Lung (tissue), 17 donors: ENCODE measurements at places on chromosomes 6 and 20. TPM values are rescaled to one million over a fixed set of nuclear protein-coding genes. Genes with fewer than 3 reads are reported as not detected.

GRCh38 chr6:12585497-12585958 lies 131.0 kb upstream of the PHACTR1 start:
- no peak overlapping the region for H3K4me3 ChIP-seq
- no peaks in the 10 kb centered on the region for H3K36me3 ChIP-seq
- peak overlapping the region; percentile 71 for H3K27ac ChIP-seq
- no peaks in the 10 kb centered on the region for H3K4me1 ChIP-seq

GRCh38 chr6:162964488-162965140 lies 236.8 kb downstream of the PACRG start:
- no peaks in the 10 kb centered on the region for H3K27me3 ChIP-seq
- H3K27ac ChIP-seq = no peak overlapping the region
- H3K4me3 ChIP-seq = no peak overlapping the region
- no peaks in the 10 kb centered on the region for H3K36me3 ChIP-seq

The TP53TG5 gene
- 0.03 TPM for polyA plus RNA-seq

The ANKEF1 gene
- 3.4 TPM for polyA plus RNA-seq

- no peaks in the 10 kb centered on the region for H3K36me3 ChIP-seq
- DNase-seq = no peak
- H3K27ac ChIP-seq = no peak overlapping the region
- H3K4me1 ChIP-seq = peaks cover 9% of the 10 kb centered on the region
- no peaks in the 10 kb centered on the region for H3K27me3 ChIP-seq
- H3K4me3 ChIP-seq = no peak overlapping the region
Measured at GRCh38 chr6:44102527-44102926, 24.7 kb downstream of the MRPL14 start.

GRCh38 chr20:31722257-31723068 lies at the start of gene BCL2L1:
Gene BCL2L1 (minus strand): TSS chr20:31722868. CDS start chr20:31722218, 650 bp downstream.
- peaks cover 7% of the 10 kb centered on the region for H3K4me1 ChIP-seq
- H3K27me3 ChIP-seq = no peaks in the 10 kb centered on the region
- no peaks in the 10 kb centered on the region for H3K36me3 ChIP-seq
- peak within 1 kb of the TSS; percentile 99 for H3K27ac ChIP-seq
- peak; percentile 88 for DNase-seq
- peak within 1 kb of the TSS; percentile 83 for H3K4me3 ChIP-seq

DNA sequence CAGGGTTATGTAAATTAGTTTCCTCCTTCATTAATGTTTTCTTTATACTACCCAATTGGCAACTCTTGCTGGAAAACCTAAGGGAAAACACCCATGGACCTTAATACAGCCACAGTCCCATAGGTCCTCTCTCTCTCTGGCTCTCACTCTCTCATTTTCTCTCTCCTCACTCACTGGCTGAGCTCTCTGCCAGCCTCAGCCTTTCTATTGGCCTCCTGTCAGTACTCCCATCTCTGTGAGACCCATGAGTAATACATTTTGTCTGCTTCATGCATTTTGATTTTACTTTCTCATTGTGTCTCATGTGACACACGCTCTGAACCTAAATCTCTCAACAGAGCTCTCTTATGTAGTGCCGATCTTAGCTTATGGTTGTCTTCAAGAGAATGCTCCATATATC lies 907.5 kb downstream of the C6orf118 start:
- H3K36me3 ChIP-seq = no peaks in the 10 kb centered on the region
- no peaks in the 10 kb centered on the region for H3K4me1 ChIP-seq
- no peaks in the 10 kb centered on the region for H3K27me3 ChIP-seq
- no peak overlapping the region for H3K4me3 ChIP-seq

DNA sequence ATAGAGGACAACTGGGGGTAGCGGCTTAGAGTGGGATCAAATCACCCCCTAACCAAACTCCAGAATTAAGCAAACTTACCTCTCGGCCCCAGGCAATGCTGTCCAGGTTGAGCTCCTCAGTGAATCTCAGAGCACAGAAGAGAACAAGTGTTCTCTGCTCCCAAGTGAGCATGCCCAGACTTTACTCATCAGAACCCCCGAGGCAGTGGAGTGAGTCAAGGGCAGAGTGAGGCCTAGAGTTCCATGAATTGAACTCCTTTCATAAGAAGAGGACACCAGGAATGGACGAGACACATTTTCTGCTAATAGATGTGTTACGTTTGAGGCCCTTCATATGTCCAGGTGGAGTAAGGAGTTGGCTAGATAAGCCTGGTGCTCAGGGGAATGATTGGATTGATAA lies 134.0 kb upstream of the DTNBP1 start:
- H3K4me1 ChIP-seq = peaks cover 4% of the 10 kb centered on the region
- peak overlapping the region; percentile 48 for H3K27ac ChIP-seq
- H3K27me3 ChIP-seq = no peaks in the 10 kb centered on the region
- no peak overlapping the region for H3K4me3 ChIP-seq

GRCh38 chr20:50224531-50225255 lies 34.1 kb downstream of the CEBPB start:
- no peak overlapping the region for H3K4me3 ChIP-seq
- H3K27me3 ChIP-seq = no peaks in the 10 kb centered on the region
- H3K27ac ChIP-seq = peak overlapping the region; percentile 62
- H3K36me3 ChIP-seq = no peaks in the 10 kb centered on the region
- H3K4me1 ChIP-seq = no peaks in the 10 kb centered on the region
- DNase-seq = peak; percentile 37

The TMEM200A gene
- polyA plus RNA-seq = 0.79 TPM

The EIF6 gene
- 191 TPM for polyA plus RNA-seq

DNA sequence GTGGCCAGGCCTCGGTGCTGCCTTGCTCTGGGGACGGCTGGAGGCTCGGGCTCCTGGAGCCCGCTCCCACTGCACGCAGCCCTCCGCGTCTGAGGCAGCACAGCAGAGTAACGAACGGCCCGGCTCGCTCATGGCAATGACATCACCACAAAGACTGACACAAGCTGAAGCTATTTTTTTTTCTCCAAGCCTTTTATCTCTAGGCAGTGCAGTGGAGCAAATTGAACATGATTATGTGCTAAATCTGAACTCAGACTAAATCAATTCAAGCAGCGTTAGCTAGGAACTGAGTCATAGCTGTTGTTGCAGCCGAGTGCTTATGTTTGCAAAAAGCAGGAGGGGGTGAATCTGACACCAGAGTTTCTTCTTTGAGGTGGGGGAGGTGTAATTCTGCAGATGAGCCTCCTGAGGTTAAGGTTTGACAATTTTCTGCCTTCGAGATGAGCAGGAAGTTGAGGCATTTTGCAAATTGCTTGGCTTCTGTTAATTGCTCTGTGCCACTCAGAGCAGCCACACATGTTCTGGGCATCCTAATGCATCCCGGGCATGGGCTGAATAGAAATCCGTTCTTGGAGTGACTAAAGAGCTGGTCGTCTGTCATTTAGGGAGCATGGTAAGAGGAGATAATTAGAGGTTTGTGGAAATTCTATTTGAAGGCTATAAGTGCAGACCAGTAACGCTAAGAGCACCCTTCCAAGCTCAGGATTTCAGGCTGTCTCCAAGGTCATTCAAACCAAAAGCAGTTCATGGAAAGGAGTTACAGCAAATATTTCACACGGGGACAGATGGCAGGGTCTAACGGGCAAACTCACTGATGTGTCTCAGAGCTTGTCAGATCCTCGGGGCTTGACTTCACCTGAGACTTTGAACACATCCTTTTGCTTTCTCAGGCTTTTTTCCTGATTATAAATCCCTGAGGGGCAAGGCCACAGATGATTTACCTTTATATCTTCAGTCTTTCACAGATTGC lies 155.1 kb upstream of the ENPP5 start:
- H3K36me3 ChIP-seq = no peaks in the 10 kb centered on the region
- no peak overlapping the region for H3K27ac ChIP-seq
- DNase-seq = peak; percentile 26
- H3K4me3 ChIP-seq = no peak overlapping the region
- H3K4me1 ChIP-seq = peaks cover 3% of the 10 kb centered on the region

GRCh38 chr6:12315292-12316081 lies 25.3 kb downstream of the EDN1 start:
- H3K4me1 ChIP-seq = no peaks in the 10 kb centered on the region
- H3K36me3 ChIP-seq = no peaks in the 10 kb centered on the region
- no peak for DNase-seq
- H3K4me3 ChIP-seq = no peak overlapping the region

DNA sequence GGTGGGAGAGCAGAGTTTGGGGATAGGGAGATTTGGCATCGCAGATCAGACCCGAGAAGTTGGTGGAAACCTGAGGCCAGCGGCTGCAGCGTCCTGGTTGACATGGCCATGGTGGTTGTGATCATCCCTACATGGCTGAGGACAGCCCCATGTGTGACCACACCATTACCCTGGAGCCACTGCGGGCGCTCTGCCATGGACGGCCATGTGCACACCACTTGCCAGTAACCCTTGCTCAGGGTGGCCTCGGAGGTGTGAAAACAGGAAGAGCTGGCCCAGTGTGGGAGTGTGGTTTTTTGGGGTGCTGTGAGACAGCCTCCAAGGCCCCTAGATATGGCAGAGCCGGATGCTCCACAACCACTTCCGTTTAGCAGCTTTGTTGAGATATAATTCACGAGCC lies 64.4 kb downstream of the TMEM242 start:
- no peaks in the 10 kb centered on the region for H3K36me3 ChIP-seq
- peaks cover 10% of the 10 kb centered on the region for H3K4me1 ChIP-seq
- no peak overlapping the region for H3K4me3 ChIP-seq
- no peak for DNase-seq
- H3K27me3 ChIP-seq = no peaks in the 10 kb centered on the region

DNA sequence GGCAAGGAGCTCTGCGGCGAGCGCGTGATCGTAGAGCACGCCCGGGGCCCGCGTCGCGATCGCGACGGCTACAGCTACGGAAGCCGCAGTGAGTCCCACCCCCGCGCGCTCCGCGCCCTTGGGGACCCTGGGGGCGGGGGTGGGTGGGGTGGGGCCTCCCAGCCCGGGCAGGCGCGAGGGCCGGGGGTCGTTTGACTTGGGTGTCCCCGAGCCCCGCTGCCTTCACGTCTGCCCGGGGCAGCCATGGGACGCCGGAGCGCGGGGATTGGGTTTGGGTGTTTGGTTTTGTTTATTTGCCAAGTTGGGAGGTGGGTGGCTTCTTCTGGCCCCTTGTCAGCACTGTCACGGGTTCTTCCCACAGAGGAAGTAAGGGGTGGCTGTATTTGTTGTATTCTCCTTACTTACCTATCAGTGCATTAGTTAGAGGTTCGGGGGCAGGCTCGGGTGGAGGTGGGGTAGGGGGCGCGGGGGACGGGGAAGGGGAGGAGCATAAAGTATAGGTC lies 777 bp downstream of the SRSF6 start:
- peak overlapping the region; percentile 95 for H3K4me3 ChIP-seq
- H3K36me3 ChIP-seq = peaks cover 38% of the 10 kb centered on the region
- H3K27me3 ChIP-seq = no peaks in the 10 kb centered on the region
- peak overlapping the region; percentile 100 for H3K27ac ChIP-seq

GRCh38 chr6:7794509-7794908 lies 68.6 kb downstream of the BMP6 start:
- H3K27me3 ChIP-seq = no peaks in the 10 kb centered on the region
- DNase-seq = no peak
- H3K4me3 ChIP-seq = no peak overlapping the region
- H3K27ac ChIP-seq = no peak overlapping the region
- no peaks in the 10 kb centered on the region for H3K4me1 ChIP-seq
- no peaks in the 10 kb centered on the region for H3K36me3 ChIP-seq

The TASP1 gene
- polyA plus RNA-seq = 5.0 TPM

The CEP162 gene
- polyA plus RNA-seq = 4.3 TPM

- no peaks in the 10 kb centered on the region for H3K36me3 ChIP-seq
- peak overlapping the region; percentile 36 for H3K4me3 ChIP-seq
- peaks cover 4% of the 10 kb centered on the region for H3K4me1 ChIP-seq
- no peak for DNase-seq
Measured at GRCh38 chr6:106360989-106361430, 493 bp downstream of the CRYBG1 start.

DNA sequence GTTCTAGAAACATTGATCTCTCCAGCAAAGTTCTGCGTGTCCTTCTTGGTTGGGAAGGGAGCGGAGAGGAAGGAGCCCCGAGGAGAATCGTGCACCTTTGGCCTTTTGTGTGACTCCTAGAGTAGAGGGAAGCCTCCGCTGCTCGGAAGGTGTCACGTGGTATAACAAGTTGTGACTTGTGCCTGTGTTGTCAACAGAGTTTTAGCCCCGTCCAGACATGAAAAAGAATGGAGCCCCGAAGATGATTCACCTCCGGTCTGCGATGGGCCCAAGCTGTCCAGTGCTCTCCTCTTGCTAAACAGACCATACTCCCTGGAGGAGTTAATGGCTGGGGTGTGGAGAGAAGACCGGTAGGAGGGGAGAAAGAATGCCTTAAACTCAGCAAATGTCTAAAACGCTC lies 7.0 kb downstream of the EYA2 start:
- no peak for DNase-seq
- H3K27ac ChIP-seq = no peak overlapping the region
- no peak overlapping the region for H3K4me3 ChIP-seq
- H3K36me3 ChIP-seq = no peaks in the 10 kb centered on the region
- peaks cover 22% of the 10 kb centered on the region for H3K27me3 ChIP-seq
- H3K4me1 ChIP-seq = no peaks in the 10 kb centered on the region

The MLIP gene
- polyA plus RNA-seq = 0.16 TPM

DNA sequence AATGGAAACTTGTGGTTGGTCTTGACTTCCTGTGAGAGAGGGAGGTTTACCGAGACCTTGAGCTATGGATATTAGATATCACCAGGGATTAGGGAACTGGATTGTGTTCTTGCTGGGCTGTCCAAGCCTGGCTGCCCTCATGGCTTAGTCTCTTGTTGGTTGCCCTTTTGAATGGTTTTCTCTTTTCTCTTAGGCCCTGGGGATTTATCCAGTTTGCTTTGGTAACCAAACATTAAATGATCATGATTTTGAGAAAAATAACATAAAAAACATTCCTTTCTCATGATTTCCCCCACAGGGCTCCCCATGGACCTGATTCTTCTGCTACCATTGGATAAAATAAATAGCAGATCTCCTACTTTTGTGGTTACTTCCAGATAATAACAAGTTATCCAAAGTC lies 306.4 kb upstream of the RNF217 start:
- no peaks in the 10 kb centered on the region for H3K27me3 ChIP-seq
- no peak for DNase-seq
- no peaks in the 10 kb centered on the region for H3K4me1 ChIP-seq
- no peak overlapping the region for H3K4me3 ChIP-seq
- no peaks in the 10 kb centered on the region for H3K36me3 ChIP-seq
- no peak overlapping the region for H3K27ac ChIP-seq

- DNase-seq = peak; percentile 31
- H3K4me3 ChIP-seq = no peak overlapping the region
- H3K36me3 ChIP-seq = no peaks in the 10 kb centered on the region
- H3K27ac ChIP-seq = no peak overlapping the region
- no peaks in the 10 kb centered on the region for H3K4me1 ChIP-seq
Measured at GRCh38 chr6:44192428-44193041, 24.2 kb upstream of the MYMX start.

DNA sequence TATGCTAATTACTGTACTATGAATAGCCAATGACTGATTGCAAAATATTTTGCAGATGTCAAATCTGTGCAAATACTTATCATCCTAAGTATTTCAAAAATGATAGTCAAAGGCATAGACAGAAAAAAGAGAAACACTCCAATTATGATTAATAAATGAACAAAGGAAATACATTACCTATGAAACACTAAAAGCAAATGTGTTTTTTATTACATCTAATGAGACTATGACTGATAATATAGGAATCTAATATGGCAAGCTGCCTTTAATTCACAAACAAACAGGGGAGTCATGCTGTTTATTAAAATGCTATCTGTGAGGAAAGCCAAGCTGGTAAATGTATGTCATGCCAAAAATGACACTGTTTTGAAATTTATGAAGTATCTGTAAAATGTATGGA lies 713.2 kb upstream of the NRSN1 start:
- no peak overlapping the region for H3K4me3 ChIP-seq
